ENCODE measurements at places on chromosomes 7 and 10.

- DNase-seq = peak; percentile 71
Measured at GRCh38 chr10:84214612-84215235, 10.6 kb downstream of the LRIT2 start.

DNA sequence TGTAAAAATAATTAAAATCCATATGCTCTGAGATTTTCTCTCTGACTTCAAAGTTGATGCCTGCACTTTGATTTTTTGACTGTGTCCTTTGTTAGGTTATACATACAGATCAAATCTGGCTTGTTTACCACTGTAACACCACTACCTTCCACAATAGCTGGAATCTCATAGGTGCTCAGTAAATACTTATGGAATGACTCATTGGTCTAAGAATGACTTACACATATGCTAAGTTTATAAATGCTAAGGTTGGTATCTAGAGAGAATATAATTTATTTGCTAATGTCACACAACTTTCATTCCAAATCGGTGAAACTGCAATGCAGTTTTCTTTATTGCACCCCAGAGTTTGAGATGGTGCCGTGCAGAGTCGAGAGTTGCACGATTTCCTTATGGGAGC lies 578.5 kb downstream of the SH2D4B start:
- DNase-seq = no peak

DNA sequence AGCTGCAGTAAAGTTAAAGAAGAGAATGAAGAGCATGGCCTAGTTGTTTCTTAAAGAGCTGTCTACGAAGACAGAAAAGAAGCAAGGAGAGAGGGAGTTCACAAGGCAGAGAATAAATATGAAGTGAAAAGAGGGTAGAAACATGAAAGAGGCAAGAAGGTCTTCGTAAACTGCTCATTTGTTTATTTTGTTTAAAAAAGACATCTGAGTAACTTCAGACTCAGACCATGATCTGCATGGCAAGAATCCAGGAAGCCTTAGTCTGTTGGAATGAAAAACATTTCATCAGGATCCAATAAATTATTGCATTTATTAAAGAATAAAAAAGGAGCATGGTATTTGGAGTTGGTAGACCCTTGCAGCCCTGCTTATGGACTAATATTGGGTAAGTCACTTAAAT lies 151.1 kb downstream of the SEM1 start:
- no peak for DNase-seq

DNA sequence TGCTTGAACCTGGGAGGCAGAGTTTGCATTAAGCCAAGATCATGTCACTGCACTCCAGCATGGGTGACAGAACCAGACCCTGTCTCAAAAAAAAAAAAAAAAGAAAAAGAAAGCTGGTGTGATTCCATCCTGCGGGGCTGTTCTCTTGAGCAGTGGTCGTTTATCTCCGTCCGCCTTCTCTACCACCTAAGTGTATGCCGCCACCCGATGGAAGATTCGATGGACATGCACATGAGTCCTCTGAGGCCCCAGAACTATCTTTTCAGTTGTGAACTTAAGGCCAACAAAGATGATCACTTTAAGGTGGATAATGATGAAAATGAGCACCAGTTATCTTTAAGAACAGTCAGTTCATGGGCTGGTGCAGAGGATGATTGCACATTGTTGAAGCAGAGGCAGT lies 65.7 kb downstream of the ABRAXAS2 start:
- DNase-seq = no peak

- no peak for DNase-seq
Measured at GRCh38 chr10:117152668-117153067, 14.6 kb upstream of the VAX1 start.

GRCh38 chr10:71252220-71252619 lies 39.9 kb downstream of the UNC5B start:
- no peak for DNase-seq

DNA sequence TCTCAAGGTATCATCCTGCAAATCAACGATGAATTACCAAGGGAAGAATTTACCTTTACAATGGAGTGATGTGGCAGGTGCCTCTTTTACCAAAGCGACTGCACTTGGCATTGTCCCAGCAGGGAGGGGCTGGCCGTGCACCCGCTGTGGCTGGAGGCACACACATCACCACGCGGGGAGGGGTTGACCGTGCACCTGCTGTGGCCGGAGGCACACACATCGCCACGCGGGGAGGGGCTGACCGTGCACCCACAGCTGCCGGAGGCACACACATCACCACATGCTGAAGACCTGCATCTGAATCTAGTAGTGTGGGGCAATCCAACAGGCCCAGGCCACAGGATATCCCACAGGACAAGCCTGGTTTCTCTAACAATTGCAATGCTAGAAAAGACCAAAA lies 493.5 kb downstream of the DNAJB6 start:
- DNase-seq = no peak

- DNase-seq = no peak
Measured at GRCh38 chr10:58894929-58895328, 281.5 kb upstream of the PHYHIPL start.

GRCh38 chr10:34156781-34157425 lies 658.2 kb downstream of the PARD3 start:
- no peak for DNase-seq

DNA sequence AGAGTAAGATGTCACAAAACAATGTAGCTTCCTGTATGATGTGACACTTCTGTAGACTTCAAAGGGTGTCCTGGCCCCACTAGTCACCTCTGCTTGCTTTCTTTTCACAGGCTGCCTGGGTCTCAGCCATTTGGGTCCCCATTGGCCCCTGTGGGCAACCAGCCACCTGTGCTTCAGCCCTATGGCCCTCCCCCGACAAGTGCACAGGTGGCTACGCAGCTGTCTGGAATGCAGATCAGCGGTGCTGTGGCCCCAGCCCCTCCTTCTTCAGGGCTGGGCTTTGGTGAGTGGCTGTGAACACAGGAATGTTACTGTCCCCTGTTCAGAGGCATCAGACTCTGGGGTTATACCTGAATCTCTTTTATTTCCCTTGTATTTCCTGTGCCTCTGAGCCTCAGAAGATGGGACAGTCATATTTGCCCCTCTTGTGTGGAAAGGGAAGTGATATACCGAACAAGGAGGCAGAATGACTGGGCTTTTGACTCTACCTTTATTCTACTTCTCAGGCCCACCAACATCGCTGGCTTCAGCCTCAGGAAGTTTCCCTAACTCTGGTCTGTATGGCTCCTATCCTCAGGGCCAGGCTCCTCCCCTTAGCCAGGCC lies 15.4 kb downstream of the SEC24C start:
- DNase-seq = no peak

GRCh38 chr7:31683445-31684225 lies 3.4 kb upstream of the PPP1R17 start:
- no peak for DNase-seq

DNA sequence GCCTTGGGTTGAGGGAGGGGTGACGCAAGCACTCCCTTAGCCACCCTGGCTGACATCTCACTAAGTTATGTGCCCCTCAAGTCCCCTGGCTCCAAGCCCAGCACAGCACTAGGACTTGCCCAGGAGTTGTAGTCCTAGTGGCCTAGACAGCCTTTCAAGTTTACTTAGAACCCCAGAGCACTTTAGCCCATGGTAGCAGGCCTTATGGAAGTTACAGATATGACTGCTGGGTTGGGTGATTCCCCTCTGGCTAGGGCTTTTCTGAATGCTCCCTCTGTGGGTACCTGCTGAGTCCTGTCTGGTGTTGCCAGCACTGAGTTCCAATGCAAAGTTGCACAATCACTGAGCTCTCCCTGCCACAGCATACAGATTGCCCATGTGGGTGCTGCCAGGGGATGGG lies 83.2 kb downstream of the AHCYL2 start:
- DNase-seq = no peak

- DNase-seq = no peak
Measured at GRCh38 chr7:154987571-154987970, 15.4 kb downstream of the PAXIP1 start.

DNA sequence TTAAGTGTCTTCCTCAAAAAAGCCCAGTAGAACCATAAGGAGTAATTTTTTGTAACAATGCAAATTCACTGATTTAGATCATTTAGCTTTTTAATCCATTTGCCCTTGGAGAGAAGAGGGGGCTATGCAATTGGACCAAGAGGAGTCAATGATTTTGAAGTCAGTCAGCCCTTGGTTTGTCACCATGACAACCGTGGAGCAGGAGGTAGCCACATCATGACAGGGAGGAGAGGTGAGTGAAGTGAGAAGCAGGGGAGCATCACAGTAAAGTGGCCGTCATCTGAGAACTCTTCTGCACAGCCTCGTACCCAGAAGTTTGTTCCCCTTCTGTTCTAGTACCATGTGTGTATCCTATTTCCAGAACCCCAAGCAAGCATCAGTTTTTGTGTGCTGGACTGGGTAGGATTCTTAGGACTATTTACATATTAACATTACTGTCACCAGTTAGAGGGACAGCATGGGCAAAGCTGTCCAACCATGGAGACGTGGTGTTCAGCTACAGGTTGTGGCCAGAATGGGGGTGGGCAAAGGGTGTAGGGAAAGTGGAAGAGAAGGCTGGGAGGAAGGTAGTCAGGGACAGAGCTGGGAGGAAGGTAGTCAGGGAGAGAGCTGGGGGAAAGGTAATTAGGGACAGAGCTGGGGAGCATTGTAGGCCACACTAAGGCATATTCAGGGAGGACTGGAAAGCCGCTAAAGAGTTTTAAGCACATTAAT lies 13.1 kb downstream of the UBE3C start:
- no peak for DNase-seq

DNA sequence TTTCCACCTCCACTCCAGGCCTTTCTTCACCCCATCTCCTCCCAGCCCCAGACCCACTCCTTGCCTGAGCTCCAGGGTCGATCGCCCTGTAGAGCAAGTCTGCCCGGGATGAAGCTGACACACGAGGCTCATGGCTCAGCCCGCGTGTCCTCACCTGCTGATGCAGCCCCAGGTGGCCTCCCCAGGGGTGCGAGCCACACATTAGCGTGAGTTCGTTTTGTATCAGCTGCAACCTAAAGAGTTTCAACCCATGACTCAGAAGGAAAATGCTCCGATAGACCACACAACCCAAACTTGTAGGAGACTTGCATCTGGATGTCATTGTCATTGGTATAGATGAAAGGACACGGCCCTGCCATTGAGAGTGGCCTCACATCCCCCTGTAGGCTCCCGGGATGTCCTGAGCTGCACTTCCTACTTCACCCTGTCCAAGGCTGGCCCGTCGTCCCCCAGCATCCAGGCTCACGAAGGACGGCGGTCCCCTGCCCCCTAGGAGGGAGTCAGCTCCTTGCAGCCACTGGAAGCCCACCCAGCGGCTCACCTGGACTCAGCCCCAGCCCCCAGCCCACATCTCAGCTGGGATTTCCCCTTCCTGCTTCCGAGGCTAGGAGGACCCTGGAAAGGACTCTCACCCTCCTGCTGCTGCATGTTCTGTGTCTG lies 97.7 kb downstream of the HTR5A start:
- peak; percentile 43 for DNase-seq

DNA sequence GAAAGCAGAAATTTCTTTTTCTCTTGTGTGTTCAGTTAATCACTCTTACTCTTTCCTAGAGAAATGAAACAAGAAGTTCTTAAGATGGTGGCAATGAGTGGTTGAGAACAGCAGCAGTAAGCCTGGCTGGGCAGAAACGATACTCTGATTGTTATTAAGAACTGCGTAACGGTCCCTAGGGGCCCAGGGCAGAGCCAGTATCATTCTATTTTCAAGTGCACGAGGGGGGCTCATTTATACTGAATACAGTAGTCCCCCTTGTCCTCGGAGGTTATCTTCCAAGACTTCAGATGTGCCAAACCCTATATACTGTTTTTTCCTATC lies 64.9 kb downstream of the EEPD1 start:
- DNase-seq = no peak

DNA sequence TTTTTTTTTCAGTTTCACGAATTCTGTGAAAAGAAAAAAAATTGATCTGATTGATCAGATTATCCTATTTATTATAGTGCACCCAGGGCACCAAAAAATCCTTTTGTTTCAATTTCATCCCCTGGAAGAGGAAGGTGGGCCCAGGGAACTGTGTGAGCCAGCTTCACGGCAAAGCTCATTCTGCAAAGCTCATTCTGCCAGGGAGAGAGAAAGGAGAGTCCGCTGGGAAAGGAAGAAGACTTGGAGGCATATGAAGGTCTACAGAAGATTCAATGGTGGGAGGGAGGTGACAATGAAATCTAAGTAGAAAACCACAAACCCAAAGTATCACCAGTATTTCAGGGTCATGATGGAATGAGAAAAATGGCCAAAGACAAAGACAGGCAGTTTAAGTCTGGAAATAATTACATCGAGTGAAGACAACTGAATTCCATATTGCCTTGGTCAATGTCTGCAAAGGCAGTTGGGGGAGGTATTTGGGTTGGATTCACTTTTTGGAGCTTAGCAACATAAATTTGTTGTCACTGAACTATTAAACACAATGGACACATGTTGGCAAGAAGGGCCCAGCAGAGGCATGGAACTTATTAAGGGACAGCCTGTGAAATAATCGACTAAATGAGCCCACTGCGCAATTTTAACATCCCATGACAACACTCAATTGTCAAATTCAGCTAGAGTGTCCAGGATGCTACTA lies 587.8 kb upstream of the MKI67 start:
- no peak for DNase-seq

GRCh38 chr10:106795619-106796018 lies 368.9 kb downstream of the SORCS1 start:
- DNase-seq = no peak

GRCh38 chr7:2249744-2250323 lies 7.8 kb downstream of the NUDT1 start:
- DNase-seq = no peak

DNA sequence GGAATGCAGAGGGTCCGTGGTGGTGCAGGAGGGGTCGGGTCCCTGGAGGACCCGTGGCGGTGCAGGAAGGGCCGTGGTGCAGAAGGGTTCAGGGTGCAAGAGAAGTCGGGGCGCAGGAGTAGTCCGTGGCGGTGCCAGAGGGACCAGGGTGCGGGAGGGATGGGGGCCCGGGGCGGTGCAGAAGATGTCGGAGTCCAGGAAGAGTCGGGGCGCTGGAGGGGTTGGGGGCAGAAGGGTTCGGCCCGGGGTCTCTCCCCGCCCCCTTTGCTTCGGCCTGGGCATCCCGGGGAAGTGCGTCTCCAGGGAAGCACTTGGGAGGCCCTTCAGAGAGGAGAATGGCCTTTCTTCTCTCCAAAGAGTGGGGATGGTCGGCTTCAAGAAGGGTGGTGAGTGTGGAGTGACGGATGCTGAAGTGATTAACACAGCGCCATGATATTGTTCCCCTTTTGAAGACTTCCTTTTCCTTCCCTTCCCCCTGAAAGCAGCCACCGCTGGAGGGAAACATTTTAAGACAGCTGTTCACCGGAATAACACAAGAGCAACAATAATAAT lies 997 bp downstream of the WDR37 start:
- DNase-seq = no peak

All from stimulated activated effector memory CD8-positive, alpha-beta T cell treated with anti-CD3 and anti-CD28 coated beads, Interleukin-12 subunit alpha, Interleukin-12 subunit beta, amount 100 ng/mL, for 72 hours (primary cell).